ENCODE measurements at places on chromosomes 2 and 18. TPM values are rescaled to one million over a fixed set of nuclear protein-coding genes. Genes with fewer than 3 reads are reported as not detected.

GRCh38 chr2:67341336-67341735 lies 55.8 kb upstream of the ETAA1 start:
- DNase-seq, result no peak
- no peaks in the 10 kb centered on the region for H3K27me3 ChIP-seq
- no peak overlapping the region for H3K27ac ChIP-seq

DNA sequence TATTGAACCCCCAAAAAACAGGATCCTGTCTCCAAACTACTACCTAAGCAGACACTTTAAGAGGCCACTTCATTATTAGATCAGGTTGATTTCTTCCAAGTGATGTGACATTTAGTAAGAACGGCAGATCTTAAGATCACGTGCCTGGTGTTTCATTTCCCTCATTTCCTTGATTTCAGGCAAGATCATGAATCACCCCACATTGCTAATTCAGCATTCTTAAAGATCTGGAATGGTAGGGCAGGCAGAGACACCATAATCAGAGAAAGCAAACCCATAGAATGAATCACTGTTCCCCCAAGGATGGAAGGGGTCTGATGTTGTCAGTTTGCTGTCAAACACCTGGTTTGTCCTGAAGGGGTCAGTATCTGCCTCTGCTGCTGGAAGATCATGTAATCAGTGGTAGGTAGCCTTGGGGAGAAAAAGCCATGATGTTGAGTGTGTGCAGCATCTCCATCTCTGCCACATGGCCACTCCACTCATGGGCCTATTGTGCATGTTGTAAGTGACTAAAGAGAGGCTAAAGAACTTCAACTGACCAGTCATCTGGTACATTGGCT lies 133.9 kb downstream of the ARHGAP15 start:
- no peak overlapping the region for H3K27ac ChIP-seq
- H3K27me3 ChIP-seq, result no peaks in the 10 kb centered on the region
- peak; percentile 38 for DNase-seq
- no peaks in the 10 kb centered on the region for H3K36me3 ChIP-seq

DNA sequence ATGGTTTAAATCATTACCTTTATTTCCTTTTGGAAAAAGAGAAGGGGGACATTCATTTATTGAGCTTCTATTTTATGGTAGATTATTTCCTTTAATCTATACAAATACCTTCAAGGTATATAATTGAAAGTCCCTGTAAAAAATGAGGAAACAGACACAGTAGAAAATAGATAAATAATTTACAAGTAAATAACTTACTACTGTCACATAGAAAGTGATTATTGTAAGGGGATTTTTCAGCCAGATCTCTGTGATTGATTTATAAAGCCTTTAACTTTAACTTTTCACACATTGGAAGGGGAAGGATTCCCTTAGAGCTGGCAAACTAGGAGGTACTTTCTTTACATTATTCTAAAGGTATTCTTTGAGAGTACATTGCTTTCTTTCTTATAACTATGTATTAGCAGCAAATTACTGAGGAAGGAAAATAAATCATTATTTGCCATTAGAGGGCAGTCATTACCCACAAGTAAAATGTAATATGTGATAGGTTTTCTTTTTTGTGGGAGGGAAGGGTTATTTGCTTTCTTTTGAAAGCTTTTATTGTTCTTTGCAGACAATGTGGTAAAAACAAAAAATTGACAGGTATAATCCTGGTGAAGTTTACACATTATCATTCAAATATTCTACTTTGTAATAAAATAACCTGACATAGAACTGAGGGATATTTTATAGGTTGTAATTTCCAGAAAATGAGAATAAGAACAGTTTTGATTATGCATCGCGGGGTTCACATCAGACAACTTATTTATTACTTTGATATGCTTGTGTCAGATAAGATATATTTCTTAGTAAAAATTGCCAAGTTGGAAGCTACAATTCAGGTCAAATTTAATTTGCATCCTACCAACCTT lies 24.8 kb upstream of the RPE start:
- H3K27me3 ChIP-seq, result no peaks in the 10 kb centered on the region
- no peaks in the 10 kb centered on the region for H3K4me1 ChIP-seq
- H3K4me3 ChIP-seq, result no peak overlapping the region

DNA sequence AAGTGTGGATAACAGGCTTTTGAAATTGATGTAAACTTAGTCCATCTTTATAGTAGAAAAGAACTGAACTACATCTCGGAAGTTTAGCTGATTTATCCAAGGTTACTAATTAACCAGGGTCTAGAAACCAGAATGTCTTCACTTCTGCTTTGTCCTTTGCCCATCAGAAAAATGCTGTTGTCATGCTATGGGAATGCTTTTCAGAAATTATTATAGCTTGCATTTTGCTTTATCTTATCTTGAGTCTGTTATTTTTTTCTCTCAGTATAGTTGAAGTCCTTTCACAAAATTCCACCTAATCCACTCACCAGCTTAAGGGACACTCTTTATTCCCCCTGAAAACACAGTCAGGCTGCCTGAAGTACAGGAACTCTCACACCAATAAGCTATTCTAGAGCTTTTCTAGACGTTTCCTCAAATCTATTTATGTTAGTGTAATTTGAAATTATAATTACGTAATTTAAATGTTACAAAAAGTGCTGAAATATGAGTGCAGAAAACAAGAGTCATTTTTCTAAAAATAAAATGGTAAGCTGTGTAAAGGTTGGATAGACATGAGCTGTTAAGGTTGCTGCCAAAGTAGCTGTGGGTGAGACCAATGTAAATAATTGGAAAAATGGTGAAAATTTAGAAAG lies 456.3 kb downstream of the TGIF1 start:
- H3K27ac ChIP-seq, result no peak overlapping the region
- H3K4me3 ChIP-seq, result no peak overlapping the region
- DNase-seq, result no peak
- no peaks in the 10 kb centered on the region for H3K4me1 ChIP-seq
- H3K27me3 ChIP-seq, result no peaks in the 10 kb centered on the region
- no peaks in the 10 kb centered on the region for H3K36me3 ChIP-seq

DNA sequence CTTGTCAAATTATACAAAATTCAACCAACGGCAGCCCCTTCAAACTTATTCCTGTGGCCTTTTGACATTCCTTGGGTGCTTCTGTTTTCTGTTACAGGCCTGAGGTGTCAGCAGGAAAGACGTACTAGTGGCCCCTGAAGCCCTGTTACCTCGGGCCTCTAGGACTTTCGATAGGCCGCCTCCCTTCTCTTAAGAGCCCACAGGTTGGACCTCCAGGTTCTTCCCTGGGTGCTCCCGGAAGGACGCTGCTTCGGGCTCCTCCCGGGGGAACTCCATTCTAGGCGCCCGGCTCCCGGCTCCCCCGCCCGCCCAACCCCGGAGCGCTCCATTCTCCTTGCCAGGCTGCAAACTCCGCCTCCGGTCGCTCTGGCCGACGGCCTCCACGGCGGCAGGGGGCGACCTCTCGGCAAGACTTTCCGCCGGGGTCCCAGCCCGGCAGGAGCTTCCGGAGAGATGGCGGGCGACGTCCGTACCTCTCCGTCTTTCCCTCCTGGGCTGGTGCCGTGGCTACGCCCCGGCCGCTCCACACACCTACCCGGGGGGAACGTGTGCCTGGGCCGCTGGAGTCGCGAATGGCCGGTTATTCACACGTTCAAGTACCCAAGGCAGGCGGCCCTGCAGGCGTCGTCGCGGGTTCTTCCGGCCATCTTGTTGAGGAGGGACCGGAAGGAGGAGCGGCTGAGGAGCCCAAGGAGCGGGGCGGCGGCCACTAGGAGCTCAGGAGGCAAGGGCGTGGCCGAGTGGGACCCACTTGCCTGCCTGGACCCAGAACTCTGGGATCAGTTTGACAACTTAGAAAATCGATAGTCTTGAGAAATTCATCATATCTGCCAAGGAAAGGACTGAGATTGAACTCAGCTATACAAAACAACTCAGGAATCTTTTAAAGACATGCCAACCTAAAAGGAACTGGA lies 27.5 kb downstream of the BOLA3 start:
- H3K27me3 ChIP-seq, result no peaks in the 10 kb centered on the region
- H3K4me1 ChIP-seq, result no peaks in the 10 kb centered on the region
- peak; percentile 90 for DNase-seq
- H3K4me3 ChIP-seq, result no peak overlapping the region
- no peak overlapping the region for H3K27ac ChIP-seq

DNA sequence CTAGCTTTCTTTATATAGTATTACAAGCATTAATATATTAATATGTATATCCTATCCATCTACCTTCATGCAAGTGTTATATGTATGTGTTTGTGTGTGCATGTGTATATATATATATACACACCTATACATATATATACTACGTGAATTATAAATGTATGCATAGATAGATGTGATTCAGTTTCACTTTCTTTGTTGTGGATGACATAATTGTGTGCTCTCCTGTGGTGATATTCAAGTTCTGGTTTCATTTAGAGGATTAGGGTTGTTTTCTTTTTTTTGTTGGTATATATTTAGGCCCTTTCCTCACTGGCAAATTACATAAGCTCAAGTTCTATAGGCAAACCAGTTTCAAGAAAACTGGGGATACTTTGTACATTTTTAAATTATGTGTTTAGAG lies 225.7 kb upstream of the FANCL start:
- no peaks in the 10 kb centered on the region for H3K27me3 ChIP-seq
- DNase-seq, result no peak
- H3K4me3 ChIP-seq, result no peak overlapping the region
- H3K36me3 ChIP-seq, result peaks cover 8% of the 10 kb centered on the region
- no peak overlapping the region for H3K27ac ChIP-seq
- H3K4me1 ChIP-seq, result no peaks in the 10 kb centered on the region

GRCh38 chr18:59478591-59478990 lies 119.5 kb upstream of the LMAN1 start:
- H3K4me1 ChIP-seq, result no peaks in the 10 kb centered on the region
- no peak for DNase-seq
- no peaks in the 10 kb centered on the region for H3K27me3 ChIP-seq
- no peak overlapping the region for H3K4me3 ChIP-seq

DNA sequence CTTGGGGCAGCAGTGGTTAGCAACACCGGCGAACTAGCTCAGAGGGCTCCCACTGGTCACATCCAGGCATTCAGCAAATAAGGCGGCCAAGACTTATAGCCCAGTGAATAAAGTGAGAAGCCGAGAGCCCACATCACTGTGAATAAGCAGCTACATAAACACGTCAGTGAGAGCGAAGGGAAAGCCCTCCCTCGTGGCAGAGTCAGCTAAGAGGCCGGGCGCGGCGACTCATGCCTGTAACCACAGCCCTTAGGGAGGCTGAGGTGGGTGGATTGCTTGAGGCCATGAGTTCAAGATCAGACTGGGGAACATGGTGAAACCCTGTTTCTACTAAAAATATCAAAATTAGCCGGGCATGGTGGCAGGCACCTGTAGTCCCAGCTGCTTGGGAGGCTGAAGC lies 5.2 kb downstream of the D2HGDH start:
- DNase-seq, result no peak
- no peaks in the 10 kb centered on the region for H3K4me1 ChIP-seq
- H3K36me3 ChIP-seq, result peaks cover 5% of the 10 kb centered on the region
- H3K4me3 ChIP-seq, result no peak overlapping the region
- no peak overlapping the region for H3K27ac ChIP-seq

GRCh38 chr18:33334781-33335180 lies 105.7 kb downstream of the CCDC178 start:
- no peak overlapping the region for H3K27ac ChIP-seq
- peaks cover 4% of the 10 kb centered on the region for H3K36me3 ChIP-seq
- H3K4me1 ChIP-seq, result no peaks in the 10 kb centered on the region
- no peaks in the 10 kb centered on the region for H3K27me3 ChIP-seq

DNA sequence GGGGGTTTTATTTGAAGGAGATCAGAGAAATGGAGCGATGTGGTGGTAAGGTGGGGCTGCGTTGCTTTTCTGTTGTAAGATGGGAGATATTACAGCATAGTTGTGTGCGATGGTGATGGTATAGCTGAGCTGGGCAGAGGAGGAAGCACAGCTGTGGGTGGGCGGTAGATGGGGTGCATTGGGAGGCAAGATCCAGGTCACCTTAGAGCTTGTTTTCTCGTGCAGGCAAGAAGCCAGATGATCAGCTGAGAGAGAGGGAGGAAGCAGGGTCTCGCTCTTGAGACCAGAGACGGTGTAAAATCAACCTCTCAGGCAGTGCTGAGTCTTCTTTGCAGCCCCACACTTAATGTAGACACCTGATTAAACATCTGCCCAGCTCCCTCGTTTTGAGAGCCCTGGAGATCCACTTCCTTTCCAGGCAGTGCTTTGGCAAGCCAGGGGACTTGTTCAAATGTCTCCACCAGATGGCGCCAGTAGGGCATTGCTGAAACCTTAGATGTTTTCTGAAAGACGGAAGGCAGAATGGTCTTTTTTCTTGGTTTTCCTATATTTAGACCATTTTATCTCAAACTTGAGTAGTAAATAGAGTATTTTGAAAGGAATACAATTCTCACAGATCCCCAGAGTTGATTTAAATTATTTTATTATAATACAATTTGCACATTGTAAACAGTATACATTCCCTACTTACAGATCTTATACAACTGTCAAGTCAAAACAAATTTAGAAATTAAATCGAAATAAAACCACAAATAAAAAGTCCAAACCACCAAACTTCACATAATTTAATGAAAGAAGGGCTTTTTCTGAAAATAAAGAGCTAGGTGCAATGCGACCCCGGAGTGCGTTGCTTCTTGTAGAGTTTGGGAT lies 21.1 kb upstream of the LYPD6B start:
- no peak overlapping the region for H3K4me3 ChIP-seq
- H3K36me3 ChIP-seq, result peaks cover 28% of the 10 kb centered on the region
- peak; percentile 75 for DNase-seq
- no peaks in the 10 kb centered on the region for H3K4me1 ChIP-seq
- H3K27ac ChIP-seq, result no peak overlapping the region

DNA sequence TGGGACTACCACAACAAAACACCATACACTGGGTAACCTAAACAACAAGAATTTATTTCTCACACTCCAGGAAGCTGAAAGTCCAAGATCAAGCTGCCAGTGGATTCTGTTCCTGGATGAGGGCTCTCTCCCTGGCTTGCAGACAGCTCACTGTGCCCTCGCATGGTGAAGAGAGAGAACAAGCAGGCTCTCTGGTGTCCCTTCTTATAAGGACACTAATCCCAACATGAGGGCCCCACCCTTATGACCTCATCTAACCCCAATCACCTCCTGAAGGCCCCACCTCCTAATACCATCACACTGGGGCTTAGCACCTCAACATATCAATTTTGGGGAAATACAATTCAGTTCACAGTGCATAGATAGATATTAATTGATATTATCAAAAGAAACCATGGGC lies 83.5 kb downstream of the BIN1 start:
- H3K36me3 ChIP-seq, result no peaks in the 10 kb centered on the region
- no peak overlapping the region for H3K4me3 ChIP-seq
- no peak overlapping the region for H3K27ac ChIP-seq
- no peaks in the 10 kb centered on the region for H3K27me3 ChIP-seq
- no peaks in the 10 kb centered on the region for H3K4me1 ChIP-seq
- DNase-seq, result no peak

GRCh38 chr2:197596766-197597165 lies 78.6 kb downstream of the RFTN2 start:
- no peak for DNase-seq
- no peak overlapping the region for H3K4me3 ChIP-seq
- H3K4me1 ChIP-seq, result peaks cover 4% of the 10 kb centered on the region
- no peaks in the 10 kb centered on the region for H3K27me3 ChIP-seq
- H3K36me3 ChIP-seq, result peaks cover 14% of the 10 kb centered on the region
- no peak overlapping the region for H3K27ac ChIP-seq

- DNase-seq, result no peak
- H3K4me1 ChIP-seq, result peaks cover 6% of the 10 kb centered on the region
- no peak overlapping the region for H3K4me3 ChIP-seq
- H3K27me3 ChIP-seq, result no peaks in the 10 kb centered on the region
- no peak overlapping the region for H3K27ac ChIP-seq
Measured at GRCh38 chr2:56444339-56444738, 260.5 kb downstream of the CCDC85A start.

Gene TET3
- 24.7 TPM for total RNA-seq

Gene PKDCC
- 134 TPM for total RNA-seq

Gene FSHR
- total RNA-seq, result not detected

Gene DSG4
- total RNA-seq, result not detected

Gene FAP
- total RNA-seq, result not detected

Gene DTNA
- total RNA-seq, result 27.8 TPM

Gene BMP10
- total RNA-seq, result not detected

Gene PLA2R1
- total RNA-seq, result 0.83 TPM

Gene CD8B
- total RNA-seq, result 0.24 TPM

Gene MBD2
- 34.0 TPM for total RNA-seq

Gene THSD7B
- total RNA-seq, result 0.50 TPM

Measured in H9 (cell line).